ENCODE measurements at places on chromosomes 1 and 21.

DNA sequence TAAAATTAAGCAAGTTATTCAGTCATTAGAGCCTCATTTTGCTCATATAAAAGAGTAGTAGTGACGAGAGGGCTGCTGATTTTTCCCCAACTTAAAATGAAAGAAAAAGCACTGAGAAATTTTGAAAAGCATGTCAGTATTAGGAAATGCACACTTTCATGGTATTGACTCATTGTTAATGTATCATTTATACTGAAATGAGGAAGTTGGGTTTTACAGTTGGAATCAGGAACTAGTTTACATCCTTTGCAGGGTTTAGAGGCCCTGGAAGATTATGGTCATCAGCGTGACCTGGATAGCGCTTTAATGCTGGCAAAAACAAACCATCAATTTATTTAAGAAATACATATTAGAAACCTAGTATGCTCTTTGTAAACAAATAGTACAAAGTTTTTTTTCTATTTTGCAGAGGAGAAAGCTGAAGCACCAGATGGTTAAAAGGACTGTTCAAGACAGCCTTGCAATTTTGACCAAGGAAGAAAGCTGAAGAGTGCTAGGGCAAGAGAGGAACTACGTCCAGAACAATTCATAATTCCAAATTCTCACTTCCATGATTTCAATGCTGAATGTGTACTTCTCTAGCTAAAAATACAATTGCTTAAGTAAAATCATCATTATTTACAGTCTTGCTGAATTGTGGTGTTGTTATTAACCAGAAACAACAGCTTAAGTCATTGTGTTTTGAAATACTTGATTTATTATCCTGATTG, 94.8 kb upstream of the SGIP1 start:
- DNase-seq: no peak

GRCh38 chr1:44603718-44604117, 70.6 kb downstream of the TMEM53 start:
- no peak for DNase-seq

- no peak for DNase-seq
These were observed 189.5 kb upstream of the C1orf174 start for GRCh38 chr1:4089421-4090175.

GRCh38 chr1:190679983-190680382, 202.3 kb upstream of the BRINP3 start:
- DNase-seq: no peak

GRCh38 chr1:40880813-40881549, 18.8 kb upstream of the CITED4 start:
- DNase-seq: peak; percentile 27

GRCh38 chr1:198805498-198806151, 166.8 kb downstream of the PTPRC start:
- no peak for DNase-seq

- no peak for DNase-seq
These were observed 52.2 kb downstream of the SLC27A3 start for GRCh38 chr1:153827168-153827964.

DNA sequence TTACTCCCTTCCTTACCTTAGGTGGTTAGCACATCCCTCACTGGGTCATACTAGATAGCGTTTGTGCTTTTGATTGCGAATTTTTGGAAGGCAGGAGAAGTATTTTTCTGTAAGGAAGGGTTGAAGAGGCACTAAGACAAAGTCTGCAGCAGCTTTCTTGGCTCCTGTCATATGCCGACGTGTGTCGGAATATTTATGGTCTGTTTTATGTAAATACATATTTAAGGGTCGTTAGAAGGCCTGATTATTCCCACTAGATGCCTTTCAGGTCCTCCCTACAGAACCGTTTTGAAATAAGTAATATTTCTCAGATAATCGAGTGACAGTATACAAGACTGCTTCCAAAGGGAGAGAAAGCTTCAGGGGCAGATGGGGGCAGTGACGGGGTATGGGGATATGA, 10.0 kb downstream of the RNF220 start:
- no peak for DNase-seq

GRCh38 chr1:63721531-63722189, 52.2 kb upstream of the ROR1 start:
- no peak for DNase-seq

- DNase-seq: no peak
These were observed 41.2 kb upstream of the RAB4A start for GRCh38 chr1:229229721-229230139.

DNA sequence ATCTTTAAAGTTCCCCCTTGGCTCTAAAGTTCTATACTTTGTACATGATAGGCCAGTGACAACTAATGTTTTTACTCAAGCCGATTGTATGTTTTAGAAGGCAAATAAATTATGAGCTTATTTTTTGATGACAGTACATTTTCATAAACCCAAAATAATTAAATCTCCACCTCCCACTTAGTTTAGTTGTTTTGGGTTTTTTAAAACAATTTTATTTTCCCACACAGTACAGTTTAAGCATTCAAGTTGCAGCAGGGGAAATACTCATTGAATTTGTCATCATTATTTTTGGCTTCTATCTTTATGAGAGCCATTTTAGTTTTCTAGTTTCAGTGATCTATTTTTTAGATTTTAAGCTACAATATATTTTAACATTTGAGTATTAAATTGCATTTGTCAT, 93.6 kb downstream of the OLFML2B start:
- DNase-seq: no peak

GRCh38 chr1:234770924-234771540, 161.1 kb upstream of the IRF2BP2 start:
- DNase-seq: no peak

GRCh38 chr1:202576816-202577215, 133.4 kb downstream of the SYT2 start:
- DNase-seq: no peak

DNA sequence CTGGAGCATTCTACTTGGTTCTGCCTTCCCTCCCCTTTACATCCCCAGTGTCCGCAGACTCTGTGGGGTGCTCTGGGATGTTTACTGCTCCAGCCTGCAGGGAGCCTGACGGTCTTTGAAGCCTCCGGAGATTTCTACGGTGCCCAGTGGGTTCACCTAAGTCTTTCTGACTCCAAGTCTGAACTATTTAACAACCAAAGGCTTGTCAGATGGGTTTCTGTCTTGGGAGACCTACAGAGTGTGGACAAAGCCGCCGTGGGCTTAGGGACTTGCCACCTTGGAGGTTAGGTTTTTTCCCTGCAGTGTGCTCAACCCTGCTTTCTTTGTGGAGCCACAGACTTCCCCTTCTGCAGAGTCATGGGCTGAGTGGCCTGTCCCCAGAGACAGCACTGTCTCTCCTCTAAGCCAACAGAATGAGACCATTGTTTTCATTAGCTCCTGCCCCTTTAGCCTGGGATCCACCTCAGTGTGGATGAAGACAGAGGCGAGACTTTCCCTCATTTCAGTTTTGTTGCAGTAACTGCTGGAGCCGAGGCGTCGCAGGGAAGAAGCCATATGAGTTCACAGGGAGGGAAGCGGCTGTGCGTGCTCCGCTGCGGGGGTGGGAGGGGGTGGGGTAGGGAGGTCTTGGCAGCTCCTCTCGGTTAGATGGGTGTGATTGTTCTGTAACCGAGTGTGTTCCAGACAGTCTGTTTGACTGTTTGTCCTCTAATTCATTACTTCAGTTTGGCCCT, 120.7 kb downstream of the CNIH3 start:
- DNase-seq: no peak

GRCh38 chr1:205493241-205494085, 11.0 kb upstream of the CDK18 start:
- DNase-seq: peak; percentile 98

- DNase-seq: no peak
These were observed 908 bp downstream of the DDI2 start for GRCh38 chr1:15618077-15618654.

DNA sequence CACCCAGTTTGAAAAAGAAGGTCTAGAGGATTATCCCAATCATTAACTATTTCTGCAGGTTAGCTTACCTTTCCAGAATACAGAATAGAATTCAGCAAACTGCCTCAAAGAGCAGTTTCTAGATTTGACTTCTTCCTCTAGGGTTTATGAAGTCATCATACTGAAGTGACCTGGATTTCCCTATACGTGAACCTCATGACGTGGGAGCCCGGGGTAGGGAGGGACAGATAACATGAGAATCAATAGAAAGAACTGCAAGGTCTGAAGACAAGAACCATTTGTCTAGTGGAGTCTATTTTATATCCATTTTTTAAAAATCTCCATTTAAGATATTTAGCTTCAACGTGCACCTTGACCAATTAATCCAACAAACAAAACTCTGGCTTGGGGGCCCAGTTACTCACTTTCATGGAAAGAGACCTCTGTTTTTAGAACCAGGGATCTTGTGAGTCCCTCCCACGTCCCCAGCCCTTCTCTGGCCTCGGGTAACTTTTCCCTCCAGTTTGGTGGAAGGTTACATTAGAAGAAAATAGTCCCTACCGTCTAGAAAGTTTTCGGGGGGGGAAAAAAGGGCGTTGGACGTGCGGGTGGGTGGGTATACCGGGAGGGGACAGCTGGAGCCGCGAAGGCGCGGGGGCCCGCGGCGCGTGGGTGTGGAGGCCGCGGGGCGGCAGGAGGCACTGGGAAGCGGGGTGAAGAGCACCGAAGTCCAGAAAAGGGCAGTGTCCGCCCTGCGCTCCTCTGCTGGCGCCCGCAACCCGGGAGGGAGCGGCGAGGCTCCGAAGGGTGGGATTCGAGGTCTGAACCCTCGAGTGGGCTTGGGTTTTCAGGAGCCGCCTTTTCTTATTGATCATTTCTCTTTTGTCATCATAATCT, 13.8 kb upstream of the POGZ start:
- DNase-seq: no peak

GRCh38 chr1:29807689-29808088, 571.4 kb downstream of the PTPRU start:
- no peak for DNase-seq

DNA sequence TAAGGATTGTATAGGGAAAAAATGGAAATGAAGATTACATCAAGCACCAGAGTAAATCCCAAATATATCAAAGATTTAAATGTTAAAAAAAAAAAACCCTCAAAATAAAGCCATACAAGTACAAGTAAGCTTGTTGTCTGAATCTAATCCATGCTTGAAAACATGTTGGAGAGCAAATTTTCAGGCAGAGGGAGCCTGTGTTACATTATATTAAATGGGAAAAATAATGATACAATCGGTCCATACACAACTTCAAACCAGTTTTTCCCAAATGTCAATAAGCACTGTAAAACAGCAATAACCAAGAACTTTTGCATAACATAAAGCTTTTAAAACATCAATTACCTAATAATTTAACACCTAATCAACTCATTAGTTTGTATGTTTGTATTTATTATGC, 949.4 kb upstream of the ADGRL4 start:
- DNase-seq: no peak

DNA sequence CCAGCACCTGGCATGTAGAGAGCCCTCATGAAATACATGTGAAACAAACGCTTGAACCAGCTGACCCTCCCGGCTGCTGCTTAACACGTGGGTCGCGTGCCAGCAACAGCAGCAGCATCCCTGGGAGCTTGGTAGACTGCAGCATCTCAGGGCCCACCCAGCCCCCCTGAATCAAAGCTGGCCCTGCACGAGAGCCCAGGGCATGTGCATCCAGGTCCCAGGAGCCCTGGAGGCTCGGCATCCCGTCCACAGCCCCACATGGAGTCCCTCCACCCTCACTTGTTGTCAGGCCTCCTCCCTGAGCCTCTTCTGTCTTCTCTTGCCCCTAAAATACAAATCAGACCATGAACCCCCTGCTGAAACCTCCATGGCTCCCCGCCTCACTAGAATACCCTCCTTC, 123.1 kb downstream of the MATN1 start:
- DNase-seq: no peak

DNA sequence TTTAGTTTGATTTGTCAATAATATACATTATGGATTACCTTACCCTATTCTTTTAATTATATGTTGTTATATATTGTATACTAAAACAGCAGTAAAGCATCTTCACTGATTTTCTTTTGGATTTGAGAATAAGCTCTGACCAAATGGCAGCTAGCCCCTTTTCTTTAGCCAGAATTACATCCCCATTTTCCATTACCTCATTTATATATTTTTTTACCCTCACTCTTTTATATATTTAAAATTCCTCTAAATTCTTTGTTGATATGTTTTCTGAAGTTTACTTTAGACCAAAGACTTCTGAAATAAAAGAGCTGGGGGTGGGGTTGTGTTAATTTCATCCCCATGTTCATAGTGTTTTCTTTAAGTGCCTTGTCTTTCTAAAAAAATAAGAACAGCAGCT, 24.6 kb downstream of the ANGPTL1 start:
- DNase-seq: no peak

- no peak for DNase-seq
These were observed 39.5 kb downstream of the OSBPL9 start for GRCh38 chr1:51656374-51656773.

- no peak for DNase-seq
These were observed 30.3 kb upstream of the TRAPPC10 start for GRCh38 chr21:43981871-43982210.

DNA sequence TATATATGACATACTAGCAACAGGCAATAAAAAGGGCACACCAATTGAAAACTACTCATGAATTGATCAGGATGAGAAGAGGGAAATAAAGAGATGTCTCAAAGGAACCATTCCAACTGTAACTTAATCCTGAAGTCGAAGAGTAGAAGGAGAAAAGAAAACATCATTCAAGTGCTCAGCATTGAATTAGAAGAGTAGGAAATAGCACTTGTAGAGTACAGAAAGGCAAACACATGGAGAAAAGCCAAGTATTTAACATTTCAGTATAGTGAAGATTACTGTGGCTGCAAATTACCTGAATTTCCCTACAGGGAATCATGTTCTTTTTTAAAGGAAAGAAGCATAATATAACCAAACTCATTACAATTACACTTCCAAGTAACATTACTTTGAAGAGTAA, 205.0 kb downstream of the KCTD3 start:
- DNase-seq: no peak

DNA sequence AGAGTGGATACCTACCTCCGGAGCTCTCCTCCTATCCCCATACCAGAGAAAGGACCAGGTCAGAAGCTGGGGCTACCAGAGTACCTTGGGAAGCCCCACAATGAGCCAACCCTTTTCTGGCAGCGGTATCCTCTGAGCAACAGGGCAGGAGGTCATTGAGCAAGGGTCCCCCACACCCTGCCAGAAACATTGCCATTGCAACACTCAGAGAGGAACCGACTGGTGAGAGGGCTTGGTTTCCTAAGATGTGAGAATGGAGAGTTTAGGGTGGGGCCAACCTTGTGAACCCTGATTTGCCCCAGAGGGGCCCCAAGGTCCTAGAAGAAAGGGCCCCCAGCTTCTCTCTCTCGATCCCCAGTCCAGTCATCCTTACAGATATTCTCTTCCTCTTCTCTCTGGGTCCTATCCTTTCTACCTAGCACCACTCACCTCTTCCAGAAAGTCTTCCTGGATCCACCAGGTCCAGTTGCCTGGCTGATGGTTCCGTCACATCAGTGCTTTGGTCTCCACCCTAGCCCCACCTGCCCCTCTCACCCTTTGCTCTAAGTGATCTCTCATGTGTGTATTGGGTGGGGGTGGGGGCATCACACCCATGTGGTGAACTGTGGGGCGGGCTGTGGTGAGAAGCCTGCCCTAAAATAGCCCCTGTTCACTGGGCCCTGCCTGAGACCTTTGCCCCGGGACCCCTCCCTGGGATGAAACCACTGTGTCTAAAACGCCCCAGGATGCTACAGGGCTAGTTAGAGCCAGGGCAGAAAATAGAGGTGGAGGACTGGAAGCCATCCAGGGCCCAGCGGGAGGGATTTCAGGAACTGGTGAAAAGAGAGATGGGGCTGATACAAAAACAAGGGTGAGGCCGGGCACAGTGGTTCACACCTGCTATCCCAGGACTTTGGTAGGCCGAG, 8.7 kb downstream of the FGR start:
- DNase-seq: no peak

GRCh38 chr1:3799976-3800685, 3.8 kb upstream of the LRRC47 start:
- DNase-seq: no peak

GRCh38 chr1:38746941-38747600, 112.5 kb downstream of the RRAGC start:
- DNase-seq: no peak
